GM23248 (cell line): ENCODE measurements at places on chromosomes 4 and X.

GRCh38 chr4:40812386-40812785 is 62.6 kb downstream of the NSUN7 start:
- peak; percentile 37 for DNase-seq

GRCh38 chrX:12021698-12022097 is 116.6 kb upstream of the FRMPD4 start:
- DNase-seq: no peak

DNA sequence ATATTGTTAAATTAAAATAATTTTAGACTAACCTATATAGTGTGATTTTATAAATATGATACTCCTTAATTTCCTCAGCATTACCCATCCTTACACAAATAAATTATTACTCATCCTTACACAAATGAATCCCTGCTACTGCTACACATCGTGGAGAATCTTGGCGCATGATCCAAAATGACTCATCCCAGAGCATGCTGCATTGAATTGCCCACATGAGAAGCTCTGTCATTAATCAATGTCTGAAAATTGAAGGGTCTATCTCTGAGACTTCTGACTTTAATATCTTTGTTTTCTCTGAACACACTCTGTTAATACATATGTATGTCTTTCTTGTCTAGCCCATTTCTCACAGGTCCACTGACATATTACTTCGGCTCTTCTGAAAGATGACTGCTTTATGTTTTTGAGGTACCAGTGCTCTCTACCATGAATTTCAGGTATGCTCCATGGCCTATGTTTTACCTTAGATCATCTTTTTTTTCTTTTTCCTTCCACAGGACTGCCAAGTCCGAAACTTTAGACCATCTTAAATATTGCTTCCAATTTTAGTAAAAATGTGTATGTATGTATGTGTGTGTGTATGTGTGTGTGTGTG is 15.7 kb upstream of the DUSP21 start:
- DNase-seq: peak; percentile 78

DNA sequence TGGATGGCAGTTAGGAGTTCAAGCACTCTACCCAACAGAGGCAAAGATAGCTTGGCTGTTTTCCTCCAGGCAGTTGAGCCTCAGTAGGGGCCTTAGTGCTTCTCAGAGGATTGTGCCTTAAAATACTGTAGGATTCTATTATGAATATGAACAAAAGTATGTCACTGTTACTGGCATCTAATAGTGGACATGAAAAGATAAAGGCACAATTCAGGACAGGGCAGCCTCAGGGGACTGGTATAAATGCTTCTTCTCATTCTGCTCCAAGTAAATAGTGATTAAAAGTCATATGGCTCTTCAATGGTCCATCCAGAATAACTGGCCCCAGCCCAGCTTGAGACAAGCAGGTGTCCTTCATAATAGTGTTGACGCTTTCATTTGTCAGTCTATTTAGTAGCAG is 17.7 kb downstream of the COL4A6 start:
- no peak for DNase-seq

- DNase-seq: no peak
Observed at GRCh38 chr4:110008540-110008939, 95.9 kb downstream of the EGF start.

- peak; percentile 46 for DNase-seq
Observed at GRCh38 chr4:83618991-83619645, 83.2 kb downstream of the GPAT3 start.

DNA sequence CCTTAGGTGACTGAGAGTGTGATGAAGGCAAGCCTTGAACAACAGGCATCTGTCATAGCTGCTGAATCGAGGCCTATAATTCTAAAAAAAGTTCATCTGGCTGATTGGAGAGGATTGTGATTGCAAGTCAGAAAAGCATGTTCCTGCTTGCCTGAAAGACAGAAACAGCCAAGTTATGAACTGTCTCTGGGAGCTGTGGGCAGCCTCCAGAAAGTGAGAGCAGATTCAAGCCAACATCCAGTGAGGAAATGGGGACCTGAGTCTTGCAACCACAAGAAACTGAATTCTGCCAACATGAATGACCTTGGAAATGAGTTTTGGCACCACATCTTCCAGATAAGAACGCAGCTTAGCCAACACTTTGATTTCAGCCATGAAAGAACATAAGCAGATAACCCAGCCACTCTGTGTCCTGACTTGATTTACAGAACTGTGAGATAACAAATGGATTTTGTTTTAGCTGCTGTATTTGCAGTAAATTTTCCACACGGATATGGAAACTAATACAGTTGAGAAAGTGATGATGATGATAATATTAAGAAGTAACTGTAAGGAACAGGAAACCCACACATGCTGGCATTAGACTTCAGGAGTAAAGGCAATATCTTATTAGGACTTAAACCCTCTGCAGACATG is 240.3 kb upstream of the NDST3 start:
- DNase-seq: no peak

DNA sequence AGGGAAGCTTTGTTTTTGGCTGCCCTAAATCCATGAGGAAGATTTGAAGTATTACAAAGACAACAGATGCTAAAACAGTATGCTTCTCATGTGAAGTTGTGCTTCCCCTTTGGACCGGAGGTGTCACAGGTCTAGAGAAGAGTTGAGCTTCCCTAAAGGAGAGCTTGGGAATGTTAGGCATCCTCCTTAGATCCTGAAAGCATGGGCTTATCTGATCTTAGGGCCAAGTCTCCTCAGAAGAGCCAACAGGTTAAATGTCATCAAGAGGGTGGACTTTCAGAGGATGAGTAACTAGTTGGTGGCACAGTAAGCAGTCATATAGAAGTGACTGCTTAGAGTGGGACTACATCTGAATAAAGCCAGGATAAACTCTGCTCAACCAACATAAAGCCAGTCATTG is 205.4 kb downstream of the RPA4 start:
- DNase-seq: no peak

DNA sequence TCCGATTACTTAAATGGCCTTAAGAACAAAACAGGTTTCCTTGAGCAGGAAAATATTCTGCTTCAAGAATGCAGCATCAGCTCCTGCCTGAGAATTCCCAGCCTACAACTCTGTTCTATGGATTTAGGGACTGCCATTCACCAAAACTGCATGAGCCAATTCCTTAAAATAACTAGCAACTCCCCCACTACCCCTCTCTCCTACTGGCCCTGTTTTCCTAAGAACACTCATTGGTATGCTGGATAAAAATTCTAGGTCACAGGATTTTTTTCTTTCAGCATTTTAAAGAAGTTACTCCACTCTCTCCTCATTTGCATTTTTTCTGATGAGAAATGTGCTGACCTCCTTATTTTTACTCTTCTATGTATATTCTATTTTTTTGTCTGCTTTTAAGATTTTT is 347.1 kb downstream of the IDS start:
- no peak for DNase-seq

DNA sequence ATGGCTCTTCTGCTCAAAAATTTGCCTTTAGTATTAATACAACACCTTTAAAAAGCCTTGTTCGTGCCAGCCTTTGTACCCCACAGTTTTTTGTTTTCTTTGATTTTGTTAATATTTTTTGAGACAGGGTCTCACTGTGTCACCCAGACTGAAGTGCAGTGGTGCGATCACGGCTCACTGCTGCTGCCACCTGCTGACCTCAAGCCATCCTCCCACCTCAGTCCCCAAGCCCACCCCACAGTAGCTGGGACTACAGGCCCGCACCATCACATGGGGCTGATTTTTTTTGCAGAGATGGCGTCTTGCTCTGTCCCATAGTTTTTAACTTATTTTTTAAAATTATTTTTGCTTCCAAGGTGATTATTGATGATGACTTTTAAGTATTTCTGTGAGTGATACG is 134.0 kb downstream of the HTR2C start:
- DNase-seq: no peak

DNA sequence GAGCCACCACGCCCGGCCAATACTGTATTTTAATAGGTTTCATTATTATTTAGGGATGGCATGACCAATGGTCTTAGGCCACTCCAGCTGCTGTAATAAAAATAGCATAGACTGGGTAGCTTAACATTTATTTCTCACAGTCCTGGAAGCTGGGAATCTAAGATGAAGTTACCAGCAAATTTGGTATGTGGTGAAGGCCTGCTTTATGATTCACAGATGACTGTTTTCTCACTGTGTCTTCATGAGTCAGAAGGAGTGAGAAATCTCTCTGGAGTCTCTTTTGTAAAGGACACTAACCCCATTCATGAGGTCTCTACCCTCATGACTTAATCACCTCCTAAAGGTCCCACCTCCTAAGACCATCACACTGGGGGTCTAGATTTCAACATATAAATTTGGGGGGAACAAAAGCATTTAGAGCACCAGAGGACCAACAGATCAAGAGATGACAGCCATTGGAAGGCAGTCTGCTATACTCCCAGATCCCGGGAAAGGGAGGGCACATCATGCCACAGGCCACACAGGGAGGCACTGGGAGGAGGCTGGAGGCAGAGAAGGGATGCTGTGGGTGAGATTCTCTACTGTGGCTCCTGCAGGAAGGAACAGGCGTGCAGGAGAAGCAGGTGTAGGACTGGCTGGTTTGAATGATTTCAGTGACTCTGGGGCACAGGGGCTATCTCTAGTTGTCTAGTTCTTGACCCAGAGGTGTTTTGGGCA is 335.8 kb upstream of the SFRP2 start:
- peak; percentile 96 for DNase-seq

GRCh38 chr4:127236889-127237288 is 395.9 kb upstream of the INTU start:
- DNase-seq: peak; percentile 18

GRCh38 chr4:14568351-14568750 is 433.9 kb upstream of the CPEB2 start:
- no peak for DNase-seq

GRCh38 chr4:66202870-66203269 is 532.6 kb upstream of the EPHA5 start:
- no peak for DNase-seq

DNA sequence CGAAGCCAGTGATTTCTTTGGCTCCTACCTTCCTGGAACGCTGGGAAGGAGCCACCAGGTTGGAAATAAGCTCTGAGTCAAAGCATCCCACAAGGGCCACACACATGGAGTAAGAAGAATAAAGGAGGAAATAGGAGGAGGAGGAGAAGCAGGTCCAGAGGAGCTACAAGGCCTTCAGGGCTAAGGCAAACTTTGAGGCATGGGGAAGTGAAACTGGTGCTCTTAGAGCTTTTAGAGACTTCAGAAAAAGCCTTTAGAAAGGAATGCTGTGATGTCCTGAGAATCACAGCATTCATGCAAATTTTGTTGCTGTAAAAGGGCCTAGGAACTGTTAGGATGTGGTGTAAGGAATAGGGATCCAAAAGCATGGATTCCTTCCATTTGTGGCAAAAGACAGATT is 135.9 kb upstream of the ARHGEF9 start:
- DNase-seq: no peak

DNA sequence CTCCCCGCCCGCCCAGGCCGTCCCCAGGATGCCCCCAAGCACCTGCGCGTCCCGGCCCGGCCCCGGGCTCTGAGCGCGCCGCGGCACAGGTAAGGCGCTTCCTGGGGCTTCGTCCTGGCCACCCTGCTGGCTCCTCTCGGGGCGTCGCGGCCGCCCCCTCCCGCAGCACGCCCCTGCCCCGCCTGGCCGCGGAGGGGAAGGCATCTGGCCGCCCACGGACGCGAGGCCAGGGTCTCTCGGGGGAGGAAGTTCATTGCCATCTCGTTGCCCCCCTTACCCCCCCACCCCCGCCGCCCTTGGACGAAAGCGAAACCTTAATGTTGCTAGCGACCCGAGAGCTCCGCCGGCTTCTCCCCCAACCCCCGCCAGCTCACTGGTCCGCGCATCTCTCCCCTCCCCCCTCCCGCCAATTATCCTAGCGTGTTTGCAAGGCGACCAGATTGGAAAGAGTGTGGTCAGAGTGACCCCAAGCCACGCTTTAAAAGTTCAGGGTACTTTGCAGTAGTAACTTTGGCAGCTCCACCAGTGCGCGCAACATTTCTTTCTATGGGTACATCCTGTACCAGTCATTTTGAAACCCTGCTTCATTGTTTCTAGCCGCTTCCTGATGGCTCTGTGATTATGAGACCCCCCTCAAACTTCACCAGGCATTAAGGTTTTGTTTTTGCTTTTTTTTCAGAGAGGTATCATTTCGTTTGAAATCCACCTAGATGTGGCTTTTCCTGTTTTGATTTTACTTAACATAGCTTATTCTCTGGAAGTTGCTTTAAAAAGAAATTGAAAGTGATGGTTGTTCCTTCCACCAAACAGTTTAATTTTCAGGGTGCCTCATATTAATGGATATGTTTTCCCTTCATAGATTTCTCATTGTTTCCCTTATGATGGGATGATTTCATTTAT is 626 bp downstream of the TBC1D1 start:
- peak; percentile 25 for DNase-seq

DNA sequence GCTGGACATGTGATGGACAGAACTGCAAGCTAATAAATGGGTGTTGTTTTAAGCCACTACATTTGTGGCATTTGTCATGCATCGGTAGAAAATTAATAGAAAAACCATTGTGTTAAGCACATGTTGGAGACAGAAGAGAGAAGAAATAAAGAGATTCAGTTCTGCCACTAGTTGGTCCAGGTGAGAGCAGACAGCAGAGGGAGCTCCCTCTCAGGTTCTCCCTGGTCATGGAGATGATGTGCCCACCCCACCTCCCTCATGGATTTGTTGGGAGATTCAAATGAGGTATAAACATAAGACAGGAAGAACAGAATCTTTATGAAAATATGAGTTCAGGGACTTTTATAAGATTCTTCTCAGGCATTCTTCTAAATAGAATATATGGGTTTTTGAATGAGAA is 36.8 kb upstream of the OCIAD2 start:
- no peak for DNase-seq

DNA sequence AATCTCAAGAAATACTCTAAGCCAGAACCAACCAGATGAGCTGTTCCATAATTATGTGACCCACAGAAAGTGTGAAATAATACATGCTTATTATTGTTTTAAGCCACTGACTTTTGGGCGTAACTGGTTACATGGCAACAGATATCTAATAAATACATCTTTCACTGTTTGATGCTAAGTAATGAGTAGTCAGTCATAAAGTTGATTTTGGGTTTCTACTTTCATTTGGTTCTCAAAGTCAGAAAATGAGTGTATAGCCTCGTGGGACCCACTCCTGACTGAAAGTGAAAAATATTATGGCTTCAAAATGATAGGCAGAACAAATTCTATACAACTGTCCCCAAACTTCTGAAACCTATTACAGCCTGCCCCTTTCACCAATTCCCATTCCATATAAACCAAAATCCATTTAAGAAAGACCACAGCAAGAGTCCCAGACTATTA is 88.0 kb upstream of the CBR4 start:
- no peak for DNase-seq

DNA sequence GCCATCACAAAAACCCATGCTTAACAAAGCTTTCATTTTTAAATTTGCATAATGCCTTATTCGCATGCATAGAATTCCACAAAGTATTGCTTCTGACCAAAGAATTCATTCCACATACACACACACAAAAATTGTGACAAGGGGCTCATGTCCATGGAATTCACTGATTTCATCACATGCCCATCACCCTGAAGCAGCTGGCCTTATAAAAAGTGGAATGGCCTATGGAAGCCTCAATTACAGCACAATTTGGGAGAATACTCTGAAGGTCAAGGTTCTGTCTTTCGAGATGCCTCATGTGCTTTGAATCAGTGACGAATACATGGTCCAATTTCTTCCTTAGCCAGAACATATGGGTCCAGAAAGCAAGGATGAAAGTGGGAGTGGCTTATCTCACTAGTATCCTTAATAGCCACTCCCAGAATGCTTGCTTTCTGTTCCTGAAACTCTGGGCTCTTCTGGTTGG is 165.7 kb downstream of the KDR start:
- DNase-seq: peak; percentile 83
